ENCODE measurements at places on chromosomes 1 and 21.

- DNase-seq: no peak
These were observed 9.6 kb upstream of the GPR37L1 start for GRCh38 chr1:202112859-202113689.

DNA sequence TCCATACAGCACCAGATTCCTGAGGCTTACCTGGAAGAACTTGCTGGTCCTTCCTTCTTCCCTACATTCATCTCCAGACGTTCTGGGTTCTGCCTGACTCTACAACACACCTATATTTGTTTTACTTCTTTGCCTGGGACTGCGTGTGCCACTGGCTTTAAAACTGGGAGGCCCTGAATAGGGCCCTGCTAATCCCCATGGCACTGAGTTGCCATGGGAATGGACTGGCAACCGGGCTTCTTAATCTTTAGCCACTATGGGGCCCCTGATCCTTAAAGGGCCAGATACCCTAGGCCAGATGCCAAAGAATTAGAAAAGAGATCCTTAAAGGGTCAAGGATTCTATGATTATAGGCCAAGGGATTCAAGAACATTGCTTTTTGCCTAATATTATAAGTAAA lies 24.4 kb upstream of the CADM3 start:
- DNase-seq: no peak

- DNase-seq: no peak
These were observed 128.0 kb downstream of the ACTL8 start for GRCh38 chr1:17883136-17883535.

GRCh38 chr1:216805233-216805632 lies 82.0 kb upstream of the ESRRG start:
- DNase-seq: peak; percentile 50

Measured in NCI-H2227 treated with DMSO at 0.1 percent for 48 hours (cell line).